ENCODE measurements at places on chromosomes 16 and 17.

DNA sequence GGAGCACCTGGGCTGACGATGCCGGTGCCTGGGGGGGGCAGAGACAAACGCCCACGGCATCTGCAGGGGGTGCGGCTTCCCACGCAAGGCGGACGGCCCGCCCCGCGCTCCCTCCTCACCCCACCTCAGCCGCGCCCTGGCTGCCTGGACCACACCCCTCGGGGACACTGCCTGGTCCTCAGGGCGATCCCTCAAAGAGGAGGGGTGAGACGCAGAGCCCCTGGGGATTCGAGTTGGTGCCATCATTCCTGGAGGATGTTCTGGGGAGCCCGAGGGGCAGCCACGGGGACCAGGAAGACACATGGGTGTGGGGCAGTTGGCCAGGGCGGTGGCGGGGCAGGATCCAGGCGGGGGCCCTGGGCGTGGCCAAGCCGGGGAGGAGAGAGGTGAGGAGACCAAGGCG, 3.9 kb downstream of the IGFALS start:
- peak; percentile 37 for DNase-seq

DNA sequence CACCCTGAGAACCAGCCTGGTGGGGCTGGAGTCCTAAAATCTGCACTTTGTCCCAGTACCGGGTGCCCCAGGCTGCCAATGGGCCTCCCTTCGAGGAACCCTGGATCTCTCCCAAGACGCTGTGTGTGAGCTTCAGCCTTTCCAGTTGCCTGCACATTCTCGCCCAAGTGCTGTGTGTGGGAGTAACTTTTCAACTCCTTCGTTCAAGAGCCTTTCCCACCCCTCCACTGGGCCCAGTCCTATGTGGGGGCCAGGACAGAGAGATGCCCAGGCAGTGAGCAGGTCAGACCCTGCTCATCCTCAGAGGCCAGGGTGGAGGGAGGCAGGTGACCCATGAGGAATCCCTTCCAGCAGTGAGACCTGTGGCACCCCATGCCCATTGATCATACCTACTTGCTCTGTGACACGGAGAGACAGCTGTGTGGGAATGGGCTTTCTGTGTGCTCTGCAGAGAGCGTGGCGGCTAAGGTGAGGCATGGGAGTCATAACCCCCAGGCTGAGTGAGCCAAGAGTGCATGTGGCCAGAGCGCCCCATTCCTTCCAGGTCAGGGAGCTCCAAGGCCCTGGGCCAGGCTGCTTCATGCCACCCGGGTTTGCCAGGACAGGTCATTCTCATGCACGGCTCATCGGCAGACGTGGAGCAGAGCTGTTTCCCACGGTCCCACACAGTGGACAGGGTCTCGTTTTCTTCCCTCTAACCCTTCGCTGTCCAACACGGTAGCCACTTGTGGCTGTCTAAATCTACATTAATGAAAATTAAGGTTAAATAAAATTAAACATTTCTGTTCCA, 154.4 kb downstream of the CLEC16A start:
- DNase-seq: no peak

- peak; percentile 53 for DNase-seq
Observed at GRCh38 chr17:76554131-76554530, 14.3 kb downstream of the PRCD start.

- peak; percentile 83 for DNase-seq
Observed at GRCh38 chr16:10088380-10088793, 93.8 kb downstream of the GRIN2A start.

GRCh38 chr16:65254144-65254543, 132.3 kb upstream of the CDH11 start:
- DNase-seq: no peak

- DNase-seq: peak; percentile 41
Observed at GRCh38 chr17:38892620-38893019, 22.8 kb downstream of the LASP1 start.

DNA sequence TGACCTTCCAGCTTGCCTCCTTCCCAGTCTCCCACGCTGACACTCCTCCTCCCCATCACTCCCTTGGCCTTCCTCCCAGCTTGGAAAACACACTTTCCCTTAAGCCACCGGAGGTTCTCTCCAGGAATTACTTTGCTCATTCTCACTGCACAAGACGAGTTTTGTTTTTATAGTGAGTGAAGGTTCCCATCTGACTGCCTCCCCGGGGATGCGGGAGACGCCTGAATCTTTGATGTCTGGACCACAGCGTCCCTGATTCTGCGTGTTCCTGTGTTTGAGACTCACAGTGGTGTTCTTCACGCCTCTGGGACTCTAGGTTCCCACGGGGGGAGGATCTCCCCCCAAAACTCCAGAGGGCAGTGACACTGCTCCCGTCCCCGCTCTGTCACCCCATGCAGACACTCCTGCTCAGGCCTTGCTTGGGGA, 2.0 kb downstream of the DNAI2 start:
- DNase-seq: no peak
